Cerebellar nuclear complex (tissue), 1 donor: ENCODE measurements at places on chromosomes 16 and 17.

DNA sequence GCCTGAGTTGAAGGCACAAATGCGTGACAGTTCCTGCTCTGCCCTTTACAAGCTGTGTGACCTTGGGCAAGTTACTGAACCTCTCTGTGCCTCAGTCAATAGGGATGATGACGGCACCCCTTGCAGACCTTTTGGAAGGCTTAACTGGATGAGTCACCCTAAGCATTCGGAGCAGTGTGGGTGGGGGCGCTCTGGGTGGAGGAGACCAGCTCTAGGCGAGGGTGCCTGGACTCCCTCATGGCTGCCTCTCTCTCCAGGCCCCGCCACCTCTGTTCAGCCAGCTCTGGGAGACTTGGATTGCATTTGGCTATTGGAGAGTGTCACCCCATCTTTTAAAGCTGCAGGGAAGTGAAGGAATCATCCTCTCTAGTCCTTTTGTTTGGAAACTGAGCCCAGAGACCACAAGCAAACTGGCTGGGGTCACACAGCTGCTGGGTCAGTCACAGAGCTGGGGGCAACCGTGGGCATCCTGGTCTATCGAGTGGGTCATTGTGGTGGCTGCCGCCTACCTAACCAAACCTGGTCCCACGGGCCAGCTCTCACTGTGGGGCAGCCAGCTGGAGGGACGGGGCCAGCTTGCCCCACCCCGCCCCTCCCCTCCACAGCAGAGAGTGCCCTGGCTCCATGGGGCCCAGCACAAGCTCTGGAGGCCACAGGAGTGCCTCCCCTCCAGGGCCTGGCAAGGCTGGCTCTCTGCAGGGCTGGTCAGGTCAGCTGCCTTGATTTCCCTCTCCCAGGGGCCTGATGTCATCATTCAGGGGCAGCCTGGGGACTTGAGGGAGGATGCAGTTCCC, 20.2 kb upstream of the GSE1 start:
- no peak for DNase-seq

DNA sequence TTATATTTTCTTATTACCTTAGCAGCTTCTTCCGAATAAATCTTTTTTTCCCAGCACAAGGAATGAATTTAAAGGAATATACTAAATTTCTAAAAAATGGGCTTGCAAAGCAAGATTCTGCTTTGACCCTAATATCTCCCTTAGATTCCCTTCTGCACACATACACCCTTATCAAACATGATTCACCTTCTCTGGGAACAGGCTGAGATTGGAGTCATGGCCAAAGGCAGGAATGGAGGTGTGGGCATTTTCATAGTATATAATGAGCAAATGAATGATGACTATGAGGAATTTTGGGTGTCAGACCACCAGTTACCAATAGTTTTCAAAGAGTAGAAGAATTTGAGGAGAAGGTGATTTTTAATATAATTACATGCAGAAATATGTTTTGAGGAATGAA, 231.3 kb upstream of the CDH11 start:
- DNase-seq, result no peak

GRCh38 chr16:57530104-57530521, 6.3 kb downstream of the CCDC102A start:
- no peak for DNase-seq

DNA sequence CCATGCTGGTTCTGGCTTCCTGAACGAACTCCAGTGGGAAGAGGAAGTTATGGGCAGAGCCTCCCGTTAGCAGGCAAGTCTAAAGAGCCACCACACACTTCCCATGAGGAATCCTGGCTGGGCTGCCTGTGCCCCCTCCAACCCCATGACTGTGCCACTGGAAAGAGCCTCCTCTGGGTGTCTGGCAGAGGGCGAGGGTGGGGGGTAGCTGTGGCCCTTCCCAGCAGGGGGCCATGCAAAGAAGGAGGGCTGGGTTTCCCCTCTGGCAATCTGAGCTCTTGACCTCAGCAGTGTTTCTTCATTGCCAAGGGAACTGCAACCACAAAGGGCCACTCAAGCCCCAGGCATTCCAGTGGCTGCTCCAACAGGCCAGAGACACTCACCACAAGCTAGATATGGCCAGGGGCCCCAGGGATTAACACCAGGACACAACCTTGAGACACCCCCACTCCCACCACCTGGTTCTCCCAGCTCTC, 1.7 kb upstream of the RRAD start:
- no peak for DNase-seq

- DNase-seq, result no peak
These were observed 444.9 kb downstream of the SOX9 start for GRCh38 chr17:72565758-72566157.

DNA sequence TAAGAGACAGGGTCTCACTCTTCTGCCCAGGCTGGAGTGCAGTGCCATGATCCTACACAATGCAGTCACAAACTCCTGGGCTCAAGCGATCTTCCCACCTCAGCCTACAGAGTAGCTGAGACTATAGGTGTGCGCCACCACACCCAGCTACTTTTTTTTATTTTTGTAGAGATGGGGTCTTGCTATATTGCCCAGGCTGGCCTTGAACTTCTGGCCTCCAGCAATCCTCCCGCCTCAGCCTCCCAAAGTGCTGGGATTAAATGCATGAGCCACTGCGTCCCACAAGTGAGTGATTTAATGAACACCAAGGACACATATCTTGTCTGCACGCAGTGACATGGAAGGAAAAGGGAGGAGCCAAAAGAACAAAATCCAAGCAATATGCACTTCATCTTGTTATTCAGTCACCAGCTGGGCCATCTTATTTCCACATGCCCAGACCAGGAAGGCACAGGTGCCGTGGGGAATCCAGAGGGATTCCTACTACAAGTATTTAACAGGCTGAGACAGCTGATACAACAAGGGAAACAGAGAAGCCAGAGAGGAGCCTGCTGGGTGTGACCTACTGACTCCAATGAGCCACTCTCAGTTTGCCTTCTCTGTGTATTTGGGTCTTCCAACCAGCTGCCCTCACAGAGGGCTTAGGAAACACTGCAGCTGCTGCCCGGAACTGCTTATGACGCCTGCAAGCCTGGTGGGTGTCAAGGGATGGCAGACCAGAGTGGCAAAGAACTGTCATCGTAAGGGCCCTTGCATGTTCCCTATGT, 17.0 kb downstream of the LSM12 start:
- no peak for DNase-seq
